ENCODE measurements at places on chromosomes 11 and 22.

DNA sequence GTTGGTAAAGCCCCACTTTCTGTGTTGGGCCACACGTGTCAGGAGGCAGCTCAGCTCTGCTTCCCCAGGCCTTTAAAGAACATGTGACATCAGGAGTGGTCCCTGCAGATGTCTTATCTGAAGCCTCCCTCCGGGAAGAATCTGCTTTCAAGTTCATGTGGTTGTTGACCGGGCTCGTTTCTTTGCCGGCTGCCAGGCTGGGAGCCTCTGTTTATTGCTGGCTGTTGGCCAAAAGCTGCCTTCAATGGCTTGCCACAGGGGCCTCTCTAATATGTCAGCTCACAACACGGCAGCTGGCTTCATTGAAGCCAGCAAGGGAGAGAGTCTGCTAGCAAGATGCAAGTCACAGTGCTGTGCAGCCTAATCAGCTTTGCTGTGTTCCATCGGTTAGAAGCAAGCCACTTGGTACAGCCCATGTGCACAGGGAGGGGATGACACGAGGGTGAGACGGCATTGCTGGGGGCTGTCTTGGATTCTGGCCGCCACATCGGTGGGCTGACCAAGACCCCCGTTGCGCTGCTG is 14.6 kb downstream of the MRGPRF start:
- no peak for DNase-seq

GRCh38 chr11:110022548-110022947 is 70.6 kb upstream of the ZC3H12C start:
- DNase-seq = no peak

DNA sequence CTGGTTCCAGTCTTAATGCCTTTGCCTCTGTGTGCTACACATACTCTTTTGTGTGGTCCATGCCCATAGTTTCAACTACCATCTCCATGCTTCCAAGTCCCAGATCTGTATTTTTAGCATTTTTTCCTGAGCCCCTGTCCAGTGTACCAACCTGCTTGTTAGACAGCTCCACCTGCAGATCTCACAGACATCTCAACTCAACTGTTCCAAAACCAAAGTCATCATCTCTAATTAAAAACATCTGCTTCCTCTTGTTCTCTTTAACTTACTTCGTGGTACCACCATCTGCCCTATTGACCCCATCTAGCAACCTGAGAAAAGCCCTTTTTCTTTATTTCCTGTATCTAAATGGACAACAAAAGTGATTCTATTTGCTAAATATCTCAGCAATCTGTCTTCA is 8.6 kb upstream of the KMT2A start:
- no peak for DNase-seq

- DNase-seq = no peak
Measured at GRCh38 chr22:40314041-40314440, 32.3 kb upstream of the ADSL start.

- no peak for DNase-seq
Measured at GRCh38 chr11:47711816-47712215, 3.4 kb downstream of the AGBL2 start.

DNA sequence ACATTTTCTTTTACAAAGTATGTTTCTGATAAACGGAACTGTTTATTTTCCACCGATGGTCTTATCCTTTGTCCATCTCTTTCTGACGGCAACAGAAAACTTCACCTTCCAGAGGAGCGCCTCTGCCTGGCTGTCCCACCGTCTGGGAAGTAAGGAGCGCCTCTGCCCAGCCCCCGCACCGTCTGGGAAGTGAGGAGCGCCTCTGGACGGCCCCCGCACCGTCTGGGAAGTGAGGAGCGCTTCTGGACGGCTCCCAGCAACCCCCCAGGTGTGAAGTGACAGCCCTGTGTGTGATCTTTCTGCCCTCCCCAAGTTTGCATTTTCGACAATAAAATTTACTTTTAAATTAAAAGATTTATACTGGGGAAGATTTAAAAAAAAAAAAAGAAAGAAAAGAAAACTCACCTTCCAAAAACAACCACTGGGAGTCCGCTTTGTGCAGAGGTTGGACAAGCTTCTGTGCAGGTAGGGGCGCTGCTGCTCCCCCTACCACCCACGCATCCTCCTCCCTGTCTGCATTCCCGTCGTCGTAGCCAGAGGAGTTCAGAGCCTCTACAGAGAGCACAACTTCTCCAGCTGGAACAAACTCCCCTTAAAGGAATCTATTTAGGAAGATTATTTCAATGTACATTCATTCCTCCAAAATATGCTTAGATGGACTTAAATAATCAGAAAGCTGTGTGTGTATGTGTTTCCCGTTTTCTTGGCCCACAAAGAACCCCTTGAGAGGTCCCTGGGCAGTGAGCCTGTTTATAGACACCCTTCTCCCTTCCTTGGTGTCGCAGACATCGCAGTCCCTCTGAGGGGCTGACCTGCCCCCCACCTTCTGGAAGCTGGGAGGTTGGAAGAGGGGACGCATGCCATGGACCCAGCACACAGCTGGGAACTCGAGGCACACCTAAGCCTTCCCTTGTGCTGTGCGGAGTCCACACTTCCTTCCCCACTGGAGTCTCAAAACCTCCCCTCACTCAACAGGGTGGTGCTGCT is 849 bp upstream of the APOBEC3B start:
- DNase-seq = no peak

DNA sequence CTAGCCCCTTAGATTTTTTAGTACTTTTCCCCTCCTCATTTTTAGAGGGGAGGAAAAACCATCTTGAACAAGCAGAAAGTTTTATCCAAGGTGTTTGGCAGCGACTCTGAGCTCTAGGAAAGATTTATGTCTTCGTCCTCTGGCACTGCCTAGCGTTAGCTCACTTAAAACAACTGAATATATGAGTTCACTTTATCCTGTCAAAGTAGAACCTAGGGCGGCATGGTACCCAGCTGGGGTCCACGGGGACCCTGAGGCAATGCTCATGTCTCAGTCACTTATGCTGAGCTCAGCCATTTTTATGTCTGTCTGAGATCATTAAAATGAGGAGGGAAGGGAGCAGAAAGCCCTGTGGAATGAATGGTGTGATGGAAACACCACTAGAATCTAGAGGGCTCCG is 14.2 kb upstream of the VSIG10L2 start:
- DNase-seq = no peak

GRCh38 chr11:73001615-73002014 is 140.5 kb downstream of the FCHSD2 start:
- no peak for DNase-seq

- DNase-seq = no peak
Measured at GRCh38 chr22:46971099-46971763, 208.8 kb downstream of the TBC1D22A start.

GRCh38 chr11:1966531-1966930 is 19.4 kb downstream of the MRPL23 start:
- DNase-seq = no peak

DNA sequence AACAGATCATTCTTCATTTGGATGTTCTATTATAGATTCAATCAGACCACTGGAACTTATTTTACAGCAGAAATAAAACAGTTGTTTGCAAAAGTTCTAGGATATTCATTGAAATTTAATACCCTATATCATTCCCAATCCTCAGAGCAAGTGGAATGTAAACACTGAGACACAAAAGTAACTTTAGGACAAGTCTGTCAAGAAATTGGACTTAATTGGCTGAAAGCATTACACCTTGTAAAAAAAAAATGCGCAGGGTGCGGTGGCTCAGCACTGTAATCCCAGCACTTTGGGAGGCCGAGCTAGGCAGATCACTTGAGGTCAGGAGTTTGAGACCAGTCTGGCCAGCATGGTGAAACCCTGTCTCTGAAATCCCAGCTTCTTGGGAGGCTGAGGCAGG is 29.9 kb upstream of the TMEM123 start:
- DNase-seq = no peak

GRCh38 chr11:102396708-102397563 is 49.9 kb downstream of the BIRC2 start:
- DNase-seq = no peak

DNA sequence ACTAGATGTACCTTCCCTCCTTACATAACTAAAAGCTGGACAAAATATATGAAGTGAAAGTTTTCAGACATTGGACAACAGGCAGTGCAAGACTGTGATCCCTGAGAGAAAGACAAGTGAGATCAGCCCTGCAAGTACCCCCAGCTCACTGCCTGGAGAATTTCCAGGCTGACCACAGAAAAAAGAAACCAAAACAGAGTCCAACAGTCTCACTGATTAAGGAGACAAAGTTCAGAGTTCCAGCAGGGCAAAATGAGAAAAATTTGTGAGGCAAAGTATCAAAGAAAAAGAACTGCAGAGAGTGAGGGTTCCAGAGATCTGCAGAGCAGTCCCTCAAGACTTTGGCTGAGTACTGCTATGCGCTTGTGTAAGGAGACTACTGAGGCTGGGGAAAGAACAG is 47.3 kb upstream of the TMEM45B start:
- DNase-seq = no peak

DNA sequence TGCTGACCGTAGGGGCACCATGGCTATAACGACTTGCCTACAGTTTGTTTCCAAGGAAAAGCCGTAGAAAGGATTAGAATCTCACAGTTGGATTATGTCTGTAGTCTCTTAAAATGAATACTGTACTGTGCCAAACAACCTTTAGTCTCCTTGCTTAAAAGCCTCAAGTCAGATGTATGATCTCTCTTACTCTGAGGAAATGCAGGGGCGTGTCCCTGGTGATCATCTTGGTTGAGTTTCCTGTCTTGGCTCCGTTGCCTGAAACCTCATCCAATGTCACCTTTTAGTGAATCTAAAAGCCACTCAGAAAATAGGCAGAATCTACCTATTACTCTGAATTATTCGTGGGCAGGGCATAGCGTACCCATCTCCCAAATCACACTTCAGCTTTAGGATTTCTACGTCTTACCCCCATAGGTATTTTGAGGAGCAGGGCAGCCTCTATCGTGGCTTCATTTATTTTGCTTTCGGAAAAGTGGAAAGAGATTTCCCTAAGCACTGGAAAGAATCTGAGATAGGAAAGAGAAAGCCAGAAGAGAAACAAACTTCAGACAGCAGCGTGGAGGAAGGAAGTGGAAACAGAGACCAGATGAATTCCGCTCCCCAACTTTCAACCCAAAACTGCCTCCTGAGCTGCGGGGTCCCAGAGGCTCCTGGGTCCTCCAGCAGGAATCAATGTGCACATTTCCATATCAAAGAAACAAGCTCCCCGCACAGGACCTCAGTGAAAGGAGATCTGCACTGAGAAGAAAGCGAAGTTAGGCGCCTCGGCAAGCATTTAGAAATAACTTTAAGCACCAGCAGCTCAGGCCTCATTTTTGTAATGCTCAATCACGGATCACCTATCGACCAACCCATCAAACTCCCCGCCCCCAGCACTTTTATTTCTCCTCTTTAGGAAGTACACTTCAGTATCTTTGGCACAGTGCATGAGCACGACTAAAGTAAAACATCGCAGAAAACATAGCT is 245.8 kb downstream of the ETS1 start:
- DNase-seq = no peak

GRCh38 chr22:45516163-45516562 is 13.5 kb downstream of the FBLN1 start:
- DNase-seq = no peak

- no peak for DNase-seq
Measured at GRCh38 chr11:46972821-46973220, 36.3 kb downstream of the CSTPP1 start.

DNA sequence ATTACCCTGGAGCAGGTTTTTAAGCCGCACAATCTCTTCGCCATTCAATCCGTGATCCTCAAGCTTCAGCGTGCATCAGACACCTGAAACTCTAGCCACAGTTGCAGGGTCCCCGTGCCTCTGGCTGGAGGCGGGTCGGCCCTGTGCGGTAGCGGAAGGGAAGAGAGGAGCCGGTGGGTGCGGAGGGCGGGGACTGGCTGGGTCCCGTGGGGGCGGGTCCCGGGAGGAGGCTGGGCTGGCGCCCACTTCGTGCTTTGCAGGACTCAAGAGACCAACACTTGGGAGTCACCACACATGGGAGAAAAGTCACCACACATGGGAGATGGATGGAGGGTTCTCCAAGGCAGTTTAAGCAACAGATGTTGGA is 772 bp downstream of the C22orf15 start:
- peak; percentile 47 for DNase-seq

- DNase-seq = no peak
Measured at GRCh38 chr11:13205486-13205885, 72.1 kb upstream of the BMAL1 start.

DNA sequence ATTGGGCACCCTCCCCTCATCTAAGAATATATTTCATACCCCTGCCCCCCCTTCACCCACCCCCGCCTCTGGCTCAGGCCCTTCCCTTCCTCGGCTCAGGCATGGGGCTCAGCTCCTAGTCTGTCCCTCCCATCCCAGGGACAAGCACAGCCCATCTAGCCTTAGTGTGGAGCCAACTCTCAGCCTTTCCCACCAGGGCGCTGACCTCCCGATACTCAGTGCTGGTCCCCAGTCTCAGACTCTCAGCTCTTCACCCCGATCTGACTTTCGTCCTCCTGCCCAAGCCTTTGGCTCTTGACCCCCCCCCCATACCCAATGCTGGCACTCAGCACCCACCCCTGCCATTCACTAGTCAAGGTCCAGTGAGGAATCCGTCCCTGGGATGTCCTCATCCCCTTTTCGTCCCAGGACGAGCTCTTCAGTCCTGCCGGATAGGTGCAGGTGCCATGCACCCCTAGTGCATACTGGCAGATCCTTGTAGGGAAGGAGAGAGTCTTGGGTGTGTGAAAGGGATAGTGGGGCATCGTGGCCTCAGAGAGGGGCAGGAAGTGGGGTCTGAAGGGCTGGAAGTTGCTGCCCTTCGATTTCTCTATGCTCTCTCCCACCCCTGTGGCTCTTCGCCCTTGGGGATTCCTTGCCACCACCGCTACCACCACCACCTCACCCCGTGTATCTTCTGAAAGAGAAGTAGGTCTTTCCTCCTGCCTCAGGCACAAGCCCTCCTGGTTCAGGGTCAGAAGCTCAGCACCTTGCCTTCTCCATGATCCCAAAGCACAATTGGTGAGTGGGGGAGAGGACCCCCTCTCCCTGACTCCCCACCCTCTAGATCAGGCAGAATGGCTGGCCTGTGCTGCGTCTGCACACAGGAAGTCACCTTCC is 2.4 kb downstream of the TPBGL start:
- no peak for DNase-seq

- no peak for DNase-seq
Measured at GRCh38 chr11:62088331-62088933, 35.4 kb upstream of the INCENP start.

- no peak for DNase-seq
Measured at GRCh38 chr11:3614742-3615171, 27.0 kb downstream of the ART5 start.

DNA sequence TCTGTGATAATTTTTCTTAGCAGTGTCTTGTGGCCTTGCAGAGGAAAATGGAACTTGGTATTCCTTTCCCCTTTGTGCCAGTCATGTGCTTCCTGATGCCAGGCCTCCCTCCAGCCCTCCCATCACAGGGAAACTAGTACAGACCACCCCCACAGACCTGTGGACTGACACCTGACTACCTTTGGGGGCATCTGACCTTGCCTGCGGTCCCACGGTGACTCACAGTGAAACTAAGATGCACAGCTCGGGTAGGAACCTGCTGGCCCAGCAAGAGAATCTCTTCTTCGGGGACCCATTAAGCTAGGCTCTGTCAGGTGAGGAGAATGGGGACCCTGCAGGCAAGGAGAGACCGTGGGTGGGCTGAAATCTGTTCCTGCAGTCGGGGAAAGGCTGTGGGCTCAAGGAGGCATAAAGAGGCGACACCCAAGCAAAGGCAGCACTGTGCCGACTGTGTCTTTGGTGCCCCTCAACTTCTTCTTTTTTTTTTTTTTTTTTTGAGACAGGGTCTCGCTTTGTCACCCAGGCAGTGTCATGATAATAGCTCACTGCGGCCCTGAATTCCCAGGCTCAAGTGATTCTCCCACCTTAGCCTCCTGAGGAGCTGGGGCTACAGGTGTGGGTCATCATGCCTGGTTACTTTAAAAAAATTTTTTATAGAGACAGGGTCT is 20.8 kb upstream of the PEX26 start:
- DNase-seq = peak; percentile 61

Measured in GM12891 (cell line).